ENCODE measurements at places on chromosomes 2 and 18.
A peak's percentile ranks its signal among the peaks of the same experiment; 100 is the strongest.

- DNase-seq = no peak
These were observed 105.4 kb upstream of the LGALSL start for GRCh38 chr2:64348386-64349130.

- no peak for DNase-seq
These were observed 230.2 kb downstream of the ATAD2B start for GRCh38 chr2:23696752-23697045.

- DNase-seq = no peak
These were observed 37.0 kb upstream of the MEP1B start for GRCh38 chr18:32152705-32153448.

DNA sequence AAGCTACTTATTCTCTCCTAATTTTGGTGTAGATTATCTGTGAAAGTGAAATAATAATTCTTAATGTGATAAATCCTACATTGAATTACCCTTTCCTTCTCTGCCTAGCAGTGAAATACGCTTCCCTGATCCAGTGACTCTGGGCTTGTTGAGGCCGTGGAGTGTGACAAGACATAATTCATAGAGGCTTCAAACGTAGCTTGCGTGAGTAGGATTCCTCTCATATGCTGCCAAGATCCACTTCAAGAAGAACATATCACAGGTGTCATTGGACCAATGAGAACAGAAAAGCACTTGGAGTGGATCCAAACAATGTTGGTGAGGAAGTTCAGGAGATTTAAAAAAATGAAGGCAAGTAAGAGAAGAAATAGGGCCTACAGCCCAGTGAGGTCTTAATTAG is 221.3 kb upstream of the TMEFF2 start:
- no peak for DNase-seq

DNA sequence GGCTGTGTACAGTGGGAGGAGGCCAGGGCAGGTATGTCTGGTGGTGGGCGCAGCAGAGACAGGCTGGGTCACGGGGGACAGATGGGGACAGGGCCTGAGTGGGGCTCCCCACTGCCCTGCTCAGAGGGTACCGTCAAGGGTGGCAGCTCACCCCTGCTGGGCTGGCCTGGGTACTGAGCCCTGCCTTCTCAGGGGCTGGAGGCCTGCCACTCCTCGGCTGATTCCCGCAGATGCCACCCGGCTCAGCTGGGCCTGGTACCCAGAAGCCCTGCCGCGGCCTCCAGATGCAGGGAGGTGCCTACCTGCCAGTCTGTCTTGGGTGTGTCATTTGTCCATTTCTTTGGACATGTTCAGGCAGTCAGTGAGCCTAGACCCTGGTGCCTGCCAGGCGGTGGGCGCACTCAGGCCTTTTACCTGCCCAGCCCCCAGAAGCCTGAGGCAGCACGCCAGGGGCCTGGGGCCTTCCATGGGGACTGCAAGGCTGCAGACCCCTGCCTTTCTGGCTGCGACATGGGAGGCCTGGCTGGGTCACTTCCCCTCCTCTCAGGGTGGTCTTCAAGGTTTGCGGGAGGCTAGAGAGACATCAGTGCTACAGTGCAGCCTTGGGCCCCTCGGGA is 3.3 kb downstream of the SNORC start:
- DNase-seq = no peak

DNA sequence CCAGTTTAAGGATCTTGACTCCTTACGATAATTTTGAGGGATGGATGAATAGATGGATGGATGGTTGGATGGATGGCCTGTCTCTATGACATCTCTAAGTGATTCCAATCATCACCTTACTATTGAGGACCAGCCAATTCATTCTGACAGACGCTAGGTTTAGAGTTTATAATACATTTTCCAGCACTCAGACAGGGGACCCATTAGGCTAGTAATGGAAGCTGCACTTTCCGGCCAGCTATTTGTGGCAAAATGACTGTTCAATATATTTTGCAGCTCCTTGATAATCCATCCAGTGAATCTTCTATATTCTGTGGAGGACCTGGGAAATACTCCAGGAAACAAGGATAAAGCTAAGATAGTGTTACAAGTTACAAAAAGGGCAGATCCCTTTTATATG is 262.9 kb downstream of the TDRD15 start:
- DNase-seq = no peak

GRCh38 chr18:7974200-7974874 is 407.2 kb downstream of the PTPRM start:
- no peak for DNase-seq

- no peak for DNase-seq
These were observed 12.5 kb upstream of the RAB31 start for GRCh38 chr18:9695605-9696004.

- peak; percentile 23 for DNase-seq
These were observed 1.6 kb downstream of the ST8SIA3 start for GRCh38 chr18:57353940-57354461.

DNA sequence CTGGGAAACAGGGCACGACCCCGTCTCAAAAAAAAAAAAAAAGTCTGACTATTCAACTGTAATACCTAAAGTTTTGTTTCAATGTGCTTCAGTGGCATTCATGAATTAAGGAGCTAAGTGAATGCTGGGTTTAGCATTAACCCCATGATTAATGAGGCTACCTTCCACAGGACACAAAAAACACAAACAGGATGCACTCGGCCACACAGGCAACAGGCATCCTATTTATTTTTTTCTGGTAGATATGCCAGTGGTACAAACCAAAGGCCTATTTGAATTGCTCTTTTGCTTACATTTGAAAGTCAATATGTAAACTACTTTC is 48.3 kb downstream of the CDH2 start:
- no peak for DNase-seq

DNA sequence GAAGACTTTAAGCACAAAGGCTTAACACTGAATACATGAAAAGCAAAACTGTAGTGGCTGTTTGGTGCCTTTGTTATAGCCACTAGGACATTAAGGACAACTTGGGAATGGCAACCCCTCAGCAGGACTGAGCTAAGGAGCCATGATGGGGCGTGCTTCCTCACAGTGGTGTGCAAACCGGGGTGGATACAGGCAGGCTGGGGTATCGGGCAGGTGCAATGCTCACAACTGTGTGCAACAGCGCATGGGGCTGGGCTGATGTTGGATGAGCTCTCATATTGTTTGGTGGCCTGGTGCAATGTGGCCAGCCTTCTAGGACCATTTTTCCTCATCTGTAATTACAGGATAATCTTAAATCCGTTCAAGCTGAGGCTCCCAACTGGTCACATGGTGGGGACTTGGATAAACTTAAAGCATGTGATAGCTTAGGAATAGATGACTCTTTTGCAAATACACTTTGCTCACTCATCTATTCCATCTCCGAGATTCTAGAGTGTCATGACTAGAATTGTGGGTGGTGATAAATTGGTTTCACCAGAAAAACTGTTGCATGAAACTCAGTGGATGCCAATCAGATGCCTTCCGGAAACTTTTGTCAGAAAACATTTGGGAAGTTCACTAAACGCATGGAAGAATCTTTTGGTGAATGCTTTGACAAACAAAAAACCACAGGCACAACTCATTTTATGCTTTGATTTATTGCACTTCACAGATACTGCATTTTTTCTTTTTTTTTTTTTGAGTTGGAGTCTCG is 116.5 kb downstream of the PXDN start:
- no peak for DNase-seq

DNA sequence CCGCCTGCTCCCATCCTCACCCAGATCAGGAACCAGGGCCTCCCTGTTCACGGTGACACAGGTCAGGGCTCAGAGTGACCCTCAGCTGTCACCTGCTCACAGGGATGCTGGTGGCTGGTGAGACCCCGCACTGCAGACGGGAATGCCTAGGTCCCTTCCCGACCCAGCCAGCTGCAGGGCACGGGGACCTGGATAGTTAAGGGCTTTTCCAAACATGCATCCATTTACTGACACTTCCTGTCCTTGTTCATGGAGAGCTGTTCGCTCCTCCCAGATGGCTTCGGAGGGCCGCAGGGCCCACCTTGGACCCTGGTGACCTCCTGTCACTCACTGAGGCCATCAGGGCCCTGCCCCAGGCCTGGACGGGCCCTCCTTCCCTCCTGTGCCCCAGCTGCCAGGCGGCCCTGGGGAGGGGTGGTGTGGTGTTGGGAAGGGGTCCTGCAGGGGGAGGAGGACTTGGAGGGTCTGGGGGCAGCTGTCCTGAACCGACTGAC is 31.7 kb downstream of the GPC1 start:
- DNase-seq = no peak

DNA sequence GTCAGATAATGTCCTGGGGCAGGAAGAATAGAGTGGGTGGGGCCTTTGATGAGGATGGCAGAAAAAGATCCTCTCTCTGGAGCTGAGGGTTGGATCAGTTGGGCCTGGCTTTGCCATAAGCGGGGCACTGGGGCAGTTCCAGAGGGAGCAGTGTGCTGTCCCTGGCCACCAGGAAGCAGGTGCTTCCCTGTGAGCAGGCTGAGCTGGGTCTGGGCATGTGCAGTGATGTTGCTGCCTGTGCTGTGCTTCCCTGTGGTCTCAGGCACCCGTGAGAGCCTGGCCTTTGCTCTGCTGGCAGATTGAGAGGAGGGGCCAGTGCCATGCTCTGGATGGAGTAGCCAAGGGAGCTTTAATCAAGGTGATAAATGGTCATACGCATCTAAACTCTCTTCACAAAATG is 14.6 kb upstream of the NPPC start:
- DNase-seq = no peak

GRCh38 chr2:43178602-43179542 is 47.5 kb downstream of the ZFP36L2 start:
- no peak for DNase-seq

All from T-helper 2 cell (primary cell).